A549 treated with RU486 at 1 μM for 4 hours (cell line): ENCODE measurements at places on chromosomes 6 and 20. TPM values are rescaled to one million over a fixed set of nuclear protein-coding genes. Genes with fewer than 3 reads are reported as not detected.

Gene HTR1E
- not detected in 5 replicates for total RNA-seq

Gene SLC25A27
- 0.27 to 0.70 TPM (median 0.46 TPM) in 5 replicates for total RNA-seq

Gene BEND6
- total RNA-seq = 0.53 to 1.6 TPM (median 0.88 TPM) in 5 replicates

Gene NR2E1
- 0.03 TPM in 1 of 5 replicates, not detected in the others for total RNA-seq

Gene CDSN
- not detected in 5 replicates for total RNA-seq

Gene PDYN
- total RNA-seq = 0.06 TPM in 1 of 5 replicates, not detected in the others

Gene KIF13A
- 17.3 to 22.7 TPM (median 21.0 TPM) in 5 replicates for total RNA-seq

Gene MTO1
- total RNA-seq = 9.8 to 12.1 TPM (median 10.8 TPM) in 5 replicates

Gene ZNF334
- not detected in 5 replicates for total RNA-seq

Gene FHL5
- not detected in 5 replicates for total RNA-seq

Gene GRM1
- total RNA-seq = 0.05 to 0.08 TPM (median 0.06 TPM) in 4 of 5 replicates, not detected in the other

Gene ENPP1
- total RNA-seq = 0.95 to 1.7 TPM (median 1.6 TPM) in 5 replicates

Gene COL9A3
- 0.18 to 0.87 TPM (median 0.43 TPM) in 5 replicates for total RNA-seq

Gene PSMB8
- 18.8 to 25.1 TPM (median 19.3 TPM) in 5 replicates for total RNA-seq

Gene NRM
- total RNA-seq = 21.9 to 32.3 TPM (median 27.8 TPM) in 5 replicates

Gene COX4I2
- not detected in 5 replicates for total RNA-seq

Gene HLA-F
- total RNA-seq = 3.5 to 5.1 TPM (median 4.4 TPM) in 5 replicates

Gene NOTCH4
- total RNA-seq = 0.22 to 0.73 TPM (median 0.46 TPM) in 5 replicates

Gene ETV7
- total RNA-seq = 0.09 to 0.24 TPM (median 0.14 TPM) in 4 of 5 replicates, not detected in the other

Gene LHFPL5
- 0.05 TPM in 1 of 5 replicates, not detected in the others for total RNA-seq

Gene NANP
- 4.7 to 8.6 TPM (median 8.5 TPM) in 5 replicates for total RNA-seq

Gene ELOVL2
- total RNA-seq = 3.7 to 7.6 TPM (median 7.6 TPM) in 5 replicates

Gene SIRPA
- 25.2 to 32.2 TPM (median 27.7 TPM) in 5 replicates for total RNA-seq

Gene SLC26A8
- total RNA-seq = not detected in 5 replicates

Gene EDN1
- total RNA-seq = 39.5 to 47.2 TPM (median 42.8 TPM) in 5 replicates

Gene SASH1
- total RNA-seq = 1.8 to 3.3 TPM (median 3.2 TPM) in 5 replicates

Gene GPLD1
- 1.1 to 1.3 TPM (median 1.1 TPM) in 5 replicates for total RNA-seq

Gene COL11A2
- total RNA-seq = 0.37 to 1.3 TPM (median 0.90 TPM) in 5 replicates

Gene SEMG1
- total RNA-seq = not detected in 5 replicates

Gene CNKSR3
- total RNA-seq = 5.1 to 6.7 TPM (median 5.4 TPM) in 5 replicates

Gene CASS4
- total RNA-seq = 0.03 to 0.08 TPM (median 0.05 TPM) in 3 of 5 replicates, not detected in the others

Gene CD83
- 1.7 to 3.0 TPM (median 2.2 TPM) in 5 replicates for total RNA-seq

Gene MDC1
- 14.2 to 22.0 TPM (median 16.7 TPM) in 5 replicates for total RNA-seq

Gene IBTK
- 15.0 to 41.3 TPM (median 38.3 TPM) in 5 replicates for total RNA-seq

Gene GPX5
- total RNA-seq = not detected in 5 replicates

Gene TBXT
- total RNA-seq = not detected in 5 replicates

Gene HLA-DOA
- total RNA-seq = 0.50 TPM in 1 of 5 replicates, not detected in the others

Gene LINC00237
- not detected in 5 replicates for total RNA-seq

Gene KCNK16
- total RNA-seq = not detected in 5 replicates

Gene RAD21L1
- not detected in 5 replicates for total RNA-seq

Gene APCDD1L
- total RNA-seq = 0.10 TPM in 1 of 5 replicates, not detected in the others

Gene TREML1
- not detected in 5 replicates for total RNA-seq

Gene BPI
- total RNA-seq = not detected in 5 replicates

Gene BTN2A1
- total RNA-seq = 18.6 to 24.2 TPM (median 23.2 TPM) in 5 replicates

Gene MYT1
- 0.03 to 0.45 TPM (median 0.27 TPM) in 4 of 5 replicates, not detected in the other for total RNA-seq

Gene NKAPL
- not detected in 5 replicates for total RNA-seq

Gene DYNLT1
- total RNA-seq = 99.3 to 141 TPM (median 101 TPM) in 5 replicates

Gene GSTA1
- total RNA-seq = 0.26 TPM in 1 of 5 replicates, not detected in the others

Gene SLPI
- 8.9 to 16.3 TPM (median 11.7 TPM) in 5 replicates for total RNA-seq
